OCI-LY7 (cell line): ENCODE measurements at places on chromosomes 1 and 21. TPM values are rescaled to one million over a fixed set of nuclear protein-coding genes. Genes with fewer than 3 reads are reported as not detected.

Gene OLIG2
- not detected in 2 replicates for total RNA-seq

Gene STUM
- total RNA-seq = not detected in 2 replicates

Gene ERG
- total RNA-seq = not detected in 2 replicates

Gene VASH2
- total RNA-seq = 7.4 and 7.5 TPM in 2 replicates

Gene FCRL4
- not detected in 2 replicates for total RNA-seq

Gene F5
- total RNA-seq = not detected in 2 replicates

Gene NBPF14
- 22.4 and 25.9 TPM in 2 replicates for total RNA-seq

Gene CCSAP
- 15.7 and 16.9 TPM in 2 replicates for total RNA-seq
